NCI-H226 (cell line): ENCODE measurements at places on chromosomes 16 and 17.

- no peak for DNase-seq
Measured at GRCh38 chr16:67207249-67208091, 8.5 kb downstream of the ELMO3 start.

- no peak for DNase-seq
Measured at GRCh38 chr16:2149630-2150417, 1.4 kb downstream of the RAB26 start.

DNA sequence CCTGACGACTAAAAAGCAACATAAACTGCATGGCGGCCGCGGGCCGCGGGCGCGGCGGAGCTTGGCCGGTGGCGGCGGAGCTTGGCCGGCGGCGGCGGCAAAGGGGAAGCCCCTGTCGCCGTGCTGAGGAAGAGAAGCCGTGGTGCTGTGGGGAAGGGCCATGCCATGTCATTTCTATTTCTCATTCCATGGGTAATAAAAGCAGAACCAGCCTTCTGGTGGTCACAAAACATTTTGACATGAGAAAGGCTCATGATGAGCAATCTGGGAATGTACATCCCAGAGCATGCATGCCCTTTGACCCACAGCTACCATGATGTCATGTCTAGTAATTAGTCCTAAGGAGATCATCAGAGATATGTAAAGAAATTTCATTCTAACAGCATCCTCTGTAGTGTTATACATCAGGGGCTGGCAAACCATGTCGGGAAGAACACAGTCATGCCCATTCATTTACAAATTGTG is 23.9 kb upstream of the HEATR6 start:
- no peak for DNase-seq

DNA sequence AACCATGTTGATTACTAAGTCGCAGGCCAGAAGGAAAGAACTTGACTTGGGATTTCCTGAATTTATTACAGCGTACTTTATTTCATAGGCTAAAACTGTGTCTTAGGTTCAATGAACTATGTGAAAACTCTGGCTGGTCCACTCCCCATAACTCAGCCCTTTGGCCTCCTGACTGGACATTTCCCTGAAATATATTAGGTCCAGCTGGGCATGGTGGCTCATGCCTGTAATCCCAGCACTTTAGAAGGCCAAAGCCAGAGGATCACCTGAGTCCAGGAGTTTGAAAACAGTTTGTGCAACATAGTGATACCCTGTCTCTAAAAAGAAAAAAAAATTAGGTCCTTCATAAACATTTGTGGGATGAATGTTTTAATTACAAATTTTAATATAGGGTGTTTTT is 97.0 kb downstream of the CYLD start:
- DNase-seq: no peak

- no peak for DNase-seq
Measured at GRCh38 chr17:63626551-63627180, 4.4 kb downstream of the MAP3K3 start.

DNA sequence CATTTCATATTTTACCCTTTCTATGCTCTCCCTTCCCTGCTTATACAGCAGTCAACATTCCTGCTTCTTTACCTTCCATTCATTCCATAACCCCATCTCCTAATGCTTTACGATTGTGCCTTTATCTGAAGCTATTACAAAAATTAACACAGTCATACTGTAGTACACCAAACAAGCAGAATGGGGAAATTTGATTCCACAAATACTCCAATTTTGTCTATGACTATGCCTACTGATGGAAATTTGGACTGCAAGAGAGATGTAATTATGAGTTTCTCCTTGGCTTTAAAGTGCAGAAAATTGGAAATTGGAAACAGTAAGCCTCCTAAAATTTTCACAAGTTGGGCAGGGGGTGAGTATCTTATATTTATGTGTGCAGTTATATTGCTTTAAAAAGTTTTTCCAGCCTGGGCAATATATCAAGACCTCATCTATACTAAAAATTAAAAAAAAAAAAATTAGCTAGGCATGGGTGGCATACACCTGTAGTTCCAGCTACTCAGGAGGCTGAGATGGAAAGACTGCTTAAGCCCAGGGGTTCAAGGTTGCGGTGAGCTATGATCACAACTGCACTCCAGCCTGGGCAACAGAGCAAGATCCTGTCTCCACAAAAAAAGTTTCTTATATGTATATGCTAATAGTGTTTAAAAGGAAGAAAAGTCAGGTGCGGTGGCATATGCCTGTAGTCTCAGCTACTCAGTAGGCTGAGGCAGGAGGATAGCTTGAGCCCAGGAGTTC is 3.0 kb downstream of the APPBP2 start:
- no peak for DNase-seq

DNA sequence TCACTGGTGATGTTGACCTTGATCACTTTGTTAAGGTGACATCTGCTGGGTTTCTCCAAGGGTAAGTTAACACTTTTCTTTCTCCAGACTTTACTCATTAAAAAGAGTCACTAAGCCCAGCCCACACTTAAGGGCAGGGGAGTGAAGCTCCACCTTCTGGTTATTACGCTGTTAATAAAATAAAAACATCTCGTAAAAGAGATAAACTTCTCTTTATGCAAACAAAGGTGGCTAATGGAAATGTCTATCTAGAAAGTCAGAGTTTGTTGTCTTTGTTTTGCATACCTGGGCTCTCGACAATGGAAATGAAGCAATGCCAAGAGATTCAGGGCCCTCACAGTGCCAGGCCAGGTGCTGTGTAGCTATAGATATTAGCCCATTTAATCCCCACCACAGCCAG is 134.4 kb downstream of the ZFHX3 start:
- DNase-seq: no peak

DNA sequence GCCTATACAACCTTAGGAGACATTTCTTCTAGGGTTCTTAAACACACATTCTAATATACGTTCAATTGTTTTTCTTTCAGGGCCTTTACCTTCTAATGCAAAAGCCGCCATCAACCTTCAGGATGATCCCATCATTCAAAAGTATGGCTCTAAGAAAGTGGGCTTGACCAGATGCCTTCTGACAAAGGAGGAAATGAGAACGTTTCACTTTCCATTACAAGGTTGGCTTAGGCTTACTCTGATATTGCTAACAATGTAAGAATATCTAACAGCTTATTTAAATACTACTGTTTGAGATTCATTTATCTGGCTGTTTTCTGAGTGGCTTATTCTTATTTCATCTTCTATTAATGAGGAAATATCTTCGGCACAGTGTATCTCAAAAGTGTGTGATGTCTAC is 15.4 kb downstream of the REXO5 start:
- no peak for DNase-seq

- peak; percentile 65 for DNase-seq
Measured at GRCh38 chr16:85029408-85029784, 1.8 kb downstream of the KIAA0513 start.

DNA sequence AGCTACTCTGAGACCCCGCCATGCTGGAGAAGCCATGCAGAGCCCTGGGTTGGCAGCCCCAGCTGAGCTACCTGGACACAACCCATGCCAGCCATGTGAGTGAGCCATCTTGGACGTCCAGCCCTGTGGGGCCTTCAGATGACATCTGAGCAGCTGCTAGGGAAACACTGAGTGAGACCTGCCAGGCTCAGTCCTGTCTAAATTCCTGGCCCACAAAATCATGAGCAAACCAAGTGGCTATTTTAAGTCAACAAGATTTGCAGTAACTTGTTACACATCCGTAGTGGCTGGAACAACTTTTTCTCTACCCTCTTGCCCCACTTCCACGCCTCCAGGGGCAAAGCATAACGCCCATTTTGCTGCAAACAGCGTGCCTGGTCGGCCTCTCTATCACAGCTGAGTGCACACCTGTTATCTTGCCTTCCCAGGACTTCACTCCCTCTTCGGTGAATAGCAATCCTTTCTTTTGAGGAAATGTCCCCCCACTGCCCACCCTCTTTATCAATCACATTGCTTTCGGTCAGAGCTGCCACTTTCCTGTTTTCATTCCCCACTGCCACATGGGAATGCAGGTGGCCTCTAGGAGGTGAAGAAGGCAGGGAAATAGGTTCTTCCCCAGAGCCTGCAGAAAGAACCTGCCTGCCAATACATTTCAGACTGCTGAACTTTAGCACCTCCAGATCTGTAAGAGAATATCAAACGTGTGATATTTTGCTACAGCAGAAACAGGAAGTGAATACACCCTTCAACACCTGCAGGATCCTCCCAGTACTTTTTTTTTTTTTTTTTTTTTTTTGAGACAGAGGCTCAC is 7.4 kb upstream of the SCIMP start:
- no peak for DNase-seq

DNA sequence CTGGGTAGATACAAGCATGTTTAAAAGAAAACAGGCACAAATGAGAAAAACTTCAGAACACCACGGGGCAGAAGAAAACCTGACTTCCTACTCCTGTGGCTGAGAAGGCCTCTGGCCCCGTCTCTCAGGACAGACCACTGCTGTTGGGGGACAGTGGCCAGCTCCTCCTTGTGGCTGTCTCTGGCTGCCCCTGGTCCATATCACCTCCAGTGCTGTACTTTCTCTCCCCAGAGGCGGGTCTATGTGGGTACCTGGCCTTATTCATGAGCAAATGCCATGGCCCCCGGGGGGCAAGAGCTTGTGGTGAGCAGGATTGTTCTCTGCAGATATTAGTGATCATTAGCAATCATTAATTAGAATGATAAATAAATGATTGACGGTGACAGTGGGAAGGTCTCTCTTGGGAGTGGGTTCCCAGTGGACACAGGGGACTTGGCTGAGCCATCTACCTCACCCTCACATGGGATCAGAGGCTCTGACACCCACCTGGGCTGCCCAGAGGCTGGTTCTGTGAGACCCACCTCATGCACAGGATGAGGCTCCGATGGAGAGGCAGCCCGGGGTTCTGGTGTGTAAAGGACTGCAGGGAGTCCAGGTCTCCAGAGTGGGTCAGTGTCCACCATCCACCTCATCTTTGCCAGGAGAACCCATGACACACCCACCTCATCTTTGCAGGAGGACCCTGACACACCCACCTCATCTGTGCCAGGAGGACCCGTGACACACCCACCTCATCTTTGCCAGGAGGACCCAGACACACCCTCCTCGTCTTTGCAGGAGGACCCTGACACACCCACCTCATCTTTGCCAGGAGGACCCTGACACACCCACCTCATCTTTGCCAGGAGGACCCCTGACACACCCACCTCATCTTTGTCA is 30.6 kb upstream of the CBFA2T3 start:
- no peak for DNase-seq

DNA sequence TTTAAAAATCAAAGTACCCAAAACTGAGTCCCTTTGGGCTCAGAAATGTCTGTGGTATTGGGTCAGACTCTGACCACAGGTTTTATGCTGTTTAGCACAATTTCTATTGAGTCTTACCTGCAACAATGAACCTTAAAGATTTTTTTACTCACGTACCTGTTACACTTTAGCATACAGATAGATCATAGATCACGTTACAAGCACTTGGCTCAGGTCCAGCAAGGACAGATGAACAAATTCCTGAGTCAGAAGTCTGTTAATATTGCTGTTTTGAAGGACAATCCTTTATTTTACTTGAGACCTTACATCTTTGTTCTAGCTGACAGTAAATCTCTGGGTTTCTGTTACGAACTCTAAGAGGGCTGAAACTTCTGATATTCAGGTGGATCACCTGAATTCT is 12.8 kb downstream of the SLC7A6OS start:
- no peak for DNase-seq

- no peak for DNase-seq
Measured at GRCh38 chr17:76379646-76380376, 4.6 kb upstream of the SPHK1 start.

DNA sequence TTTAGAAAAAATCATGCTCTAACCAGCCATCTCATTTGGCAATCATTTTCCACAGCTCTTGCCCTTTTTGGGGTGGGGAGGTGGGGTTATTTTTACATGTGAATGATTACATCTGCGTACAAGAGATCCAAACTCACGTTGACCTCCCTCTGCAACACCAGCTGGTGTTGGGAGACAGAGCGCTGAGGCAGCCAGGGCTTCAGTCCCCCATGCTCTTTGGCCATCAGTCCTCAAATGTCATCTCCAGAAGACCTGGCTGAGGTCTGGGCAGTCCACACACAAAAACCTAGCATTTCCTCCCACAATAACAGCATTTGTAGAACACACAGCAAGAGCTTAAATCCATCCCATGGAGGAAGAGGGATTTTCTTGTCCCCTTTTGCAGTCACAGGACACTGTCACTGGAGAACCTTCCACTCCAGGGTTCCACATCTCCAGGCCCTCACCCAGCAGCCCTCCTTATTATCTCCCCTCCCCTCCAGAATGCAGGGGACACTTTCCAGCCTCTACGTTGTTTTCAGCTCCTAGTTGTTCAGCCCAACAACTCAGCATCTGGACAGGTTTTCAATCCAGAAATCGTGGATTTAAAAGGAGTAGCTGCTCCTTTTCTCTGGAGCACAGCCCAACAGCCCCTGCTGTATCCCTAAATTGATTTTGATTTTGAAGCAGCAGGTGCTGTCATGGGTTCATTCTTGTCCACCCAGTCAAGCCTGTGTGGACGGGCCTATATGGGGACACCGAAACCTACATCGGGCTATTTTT is 21.1 kb downstream of the MEOX1 start:
- no peak for DNase-seq

DNA sequence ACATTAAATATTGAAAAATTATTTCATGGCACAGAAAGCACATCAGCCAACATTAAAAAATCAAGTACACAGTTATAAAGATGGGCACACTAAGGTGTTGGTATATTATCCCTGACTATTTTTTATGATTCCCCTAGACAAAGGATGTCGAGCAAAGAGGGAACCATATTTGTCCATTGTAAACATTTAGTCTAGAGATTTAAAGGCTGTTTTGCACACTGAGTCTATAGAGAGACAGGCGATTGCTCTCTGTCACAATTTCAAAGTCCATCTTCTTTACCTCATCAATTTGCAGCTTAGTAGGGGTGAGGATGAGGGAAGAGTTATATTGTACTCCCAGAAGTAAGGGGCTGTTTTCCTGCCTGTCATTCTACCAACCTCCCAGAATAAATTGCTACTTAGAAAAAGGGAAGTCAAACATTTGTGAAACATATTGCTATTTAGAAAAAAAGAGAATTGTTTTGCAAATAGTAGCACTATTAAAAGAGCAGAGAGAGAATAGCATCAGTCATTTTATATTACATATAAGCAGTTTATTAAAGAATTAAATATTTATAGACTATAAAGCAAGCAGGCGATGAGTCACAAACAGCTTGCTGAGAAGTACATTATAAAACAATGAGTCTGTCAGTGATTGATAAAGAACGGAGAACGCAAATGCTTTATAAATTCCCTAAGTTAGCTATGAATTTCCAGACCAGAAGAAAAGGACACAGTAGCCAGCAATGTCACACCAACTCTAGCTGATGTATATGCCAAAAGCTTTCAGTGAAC is 270.6 kb upstream of the PMFBP1 start:
- DNase-seq: no peak

GRCh38 chr17:75225016-75225415 is 19.5 kb downstream of the NUP85 start:
- DNase-seq: no peak

GRCh38 chr17:72942579-72942978 is 149.9 kb downstream of the SLC39A11 start:
- DNase-seq: no peak
